ENCODE measurements at places on chromosomes 1 and 21.

DNA sequence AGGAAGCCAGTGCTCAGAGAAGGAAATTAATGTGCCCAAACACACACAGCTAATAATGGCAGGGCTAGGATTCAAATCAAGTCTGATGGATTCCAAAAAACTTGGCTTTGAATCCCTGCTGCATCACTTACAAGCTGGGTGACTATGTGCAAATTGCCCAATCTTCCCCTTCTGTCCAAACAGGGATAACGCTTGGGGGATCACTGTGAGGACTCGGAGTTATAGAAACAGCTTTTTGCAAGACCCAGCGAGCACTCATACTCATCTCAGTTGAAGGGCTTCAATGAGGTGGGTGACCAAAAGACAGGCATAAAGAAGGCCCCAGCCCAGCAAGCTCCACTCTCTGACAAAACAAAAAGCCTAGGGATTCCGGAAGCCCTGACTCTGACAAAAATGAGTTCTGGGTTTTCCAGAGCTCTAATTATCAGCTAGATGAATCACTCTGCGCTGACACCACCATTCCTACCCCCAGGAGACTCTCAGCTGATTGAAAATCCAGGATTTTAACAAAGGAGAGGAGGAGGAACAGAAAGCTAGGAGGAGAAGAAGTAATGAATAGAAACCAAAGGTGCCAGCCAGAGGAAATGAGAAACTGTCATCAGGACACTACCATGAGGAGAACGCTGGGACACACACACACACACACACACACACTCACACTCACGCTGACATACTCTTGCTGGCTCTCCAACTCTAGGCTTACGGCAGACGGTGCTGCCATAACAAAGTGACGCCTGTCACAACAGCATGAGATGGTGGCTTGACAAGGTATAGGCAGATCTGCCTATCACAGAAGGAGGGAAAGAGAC is 1.6 kb upstream of the STK40 start:
- no peak for DNase-seq

GRCh38 chr1:205481218-205481617 is 23.3 kb upstream of the CDK18 start:
- no peak for DNase-seq

DNA sequence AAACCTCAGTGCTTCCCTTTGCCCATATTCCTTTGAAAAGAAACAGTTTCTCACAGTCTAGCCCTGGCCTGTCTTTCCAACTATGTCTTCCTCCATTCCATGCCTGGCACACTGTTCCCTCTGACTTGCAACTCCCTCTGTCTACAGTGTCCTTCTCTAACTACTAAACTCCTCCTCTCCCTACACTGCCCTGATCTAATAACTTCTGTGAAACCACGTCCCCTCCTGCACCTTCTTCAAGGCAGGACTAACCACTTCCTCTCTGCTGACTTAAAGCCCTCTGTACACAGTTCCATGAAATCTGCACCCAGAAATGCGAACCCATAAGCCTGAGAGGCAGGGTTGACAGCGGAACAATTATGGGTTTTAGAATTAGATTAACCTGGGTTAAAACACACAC is 62.2 kb upstream of the ATP1B1 start:
- DNase-seq, result no peak

DNA sequence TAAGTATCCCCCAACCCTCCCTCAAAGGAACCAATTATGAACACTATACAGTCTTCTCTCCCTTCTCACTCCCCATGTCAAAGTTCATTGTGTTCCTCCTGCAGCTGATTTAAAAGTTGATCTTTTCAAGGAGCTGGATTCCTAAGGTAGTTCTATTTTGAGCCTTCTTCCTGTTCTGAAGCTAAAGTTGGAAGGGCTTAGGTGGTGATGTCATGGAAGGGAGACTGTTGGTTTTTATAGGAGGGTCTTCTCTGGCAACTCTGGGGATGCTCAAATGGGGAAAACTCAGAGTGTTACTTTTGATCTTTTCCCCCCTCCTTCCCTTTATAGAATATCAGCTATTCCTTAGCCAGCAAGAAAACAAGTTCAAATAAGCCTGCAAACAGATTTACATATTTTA is 83.0 kb upstream of the AK4 start:
- DNase-seq, result no peak

DNA sequence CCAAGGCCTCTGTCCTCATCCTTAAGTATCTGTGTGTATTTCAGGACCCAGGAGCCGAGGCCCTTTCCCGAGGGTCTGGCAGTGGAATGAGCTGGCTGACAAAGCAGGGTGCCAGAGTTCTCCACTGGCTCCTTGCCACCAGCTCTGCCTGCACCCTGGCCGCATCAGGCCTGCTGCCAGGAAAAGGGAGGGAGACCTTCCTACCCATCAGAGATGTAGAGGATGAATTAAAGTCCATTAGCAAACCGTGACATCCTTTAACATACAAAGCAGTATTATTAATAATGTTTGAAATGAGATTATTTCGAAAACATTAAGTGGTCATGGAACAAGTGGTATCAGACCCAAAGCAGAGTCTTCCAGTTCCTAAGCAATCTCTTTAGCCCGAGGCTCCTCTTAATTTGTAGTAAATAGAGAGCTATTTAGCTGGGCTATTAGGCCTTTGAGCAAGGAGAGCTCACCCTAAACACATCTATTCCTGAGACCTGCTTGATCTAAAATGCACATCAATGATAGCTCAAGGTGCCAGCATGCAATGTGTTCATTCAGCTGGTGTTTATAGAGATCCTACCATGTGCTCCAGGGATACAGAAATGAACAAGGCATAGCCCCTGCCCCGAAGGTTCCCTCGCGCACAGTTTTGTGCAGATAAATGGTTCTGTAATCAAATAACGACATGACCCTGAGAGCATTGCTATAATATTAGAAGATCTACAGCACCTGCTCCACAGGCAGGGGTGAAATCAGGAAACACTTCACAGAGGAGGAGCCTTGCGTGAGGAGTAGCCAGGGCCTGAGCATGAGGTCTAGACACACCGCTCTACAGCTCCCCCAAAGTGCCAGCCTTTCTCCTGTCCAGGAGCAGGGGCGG is 44.0 kb downstream of the FAM163A start:
- no peak for DNase-seq

DNA sequence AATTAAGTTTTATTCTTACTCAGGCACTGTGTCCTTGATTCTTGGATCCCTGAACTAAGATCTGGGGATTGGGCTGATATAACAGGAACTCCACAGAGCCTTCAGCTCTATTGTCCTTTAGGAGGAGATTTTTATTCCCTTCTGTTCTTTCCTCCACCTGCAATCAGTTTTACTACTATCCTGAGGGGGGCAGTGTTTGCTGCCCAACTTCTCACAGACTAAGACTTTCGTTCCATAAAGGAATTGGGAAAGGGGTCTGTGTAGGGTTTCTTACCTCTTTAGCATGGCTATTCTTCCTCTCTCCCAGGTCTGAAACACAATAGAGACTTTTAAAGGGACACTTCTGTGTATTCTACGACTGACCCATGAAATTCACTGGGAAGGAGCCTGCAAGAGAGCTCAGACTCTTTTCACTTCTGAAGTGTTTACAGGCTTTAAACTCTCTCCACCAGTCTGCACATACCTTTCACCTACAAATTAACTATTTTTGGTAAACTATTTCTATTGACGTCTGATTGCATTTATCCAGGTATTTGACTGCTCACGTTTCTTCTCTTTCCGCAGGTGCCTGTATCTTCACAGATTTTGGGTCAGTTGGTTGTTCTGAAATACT is 103.3 kb upstream of the DEPDC1 start:
- no peak for DNase-seq

GRCh38 chr1:2991753-2992495 is 29.3 kb upstream of the ACTRT2 start:
- DNase-seq, result no peak

- no peak for DNase-seq
Measured at GRCh38 chr1:186102547-186103148, 272.4 kb downstream of the TPR start.

- no peak for DNase-seq
Measured at GRCh38 chr1:219304227-219305226, 130.8 kb downstream of the LYPLAL1 start.

- DNase-seq, result no peak
Measured at GRCh38 chr1:109931189-109931731, 20.6 kb downstream of the CSF1 start.

DNA sequence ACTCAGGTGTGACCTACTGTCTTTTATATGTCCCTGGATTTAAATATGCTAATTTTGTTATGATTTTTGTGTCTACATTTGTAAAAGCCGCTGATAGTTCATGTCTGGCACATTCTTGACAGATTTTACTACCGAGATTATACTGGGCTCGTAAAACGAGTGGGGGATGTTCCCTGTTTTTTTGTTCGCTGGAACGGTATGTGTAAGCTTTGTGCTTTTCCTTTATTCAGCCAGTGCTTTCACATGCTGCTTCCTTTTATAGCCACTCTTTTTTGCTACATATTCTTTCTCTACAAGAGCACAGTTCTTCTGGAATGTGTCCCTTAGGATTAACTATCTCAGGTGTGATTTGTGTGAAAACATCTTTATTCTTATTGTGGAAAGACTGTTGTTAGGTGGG is 46.6 kb downstream of the ADARB1 start:
- no peak for DNase-seq

- DNase-seq, result no peak
Measured at GRCh38 chr21:41683815-41684214, 83.0 kb downstream of the RIPK4 start.

DNA sequence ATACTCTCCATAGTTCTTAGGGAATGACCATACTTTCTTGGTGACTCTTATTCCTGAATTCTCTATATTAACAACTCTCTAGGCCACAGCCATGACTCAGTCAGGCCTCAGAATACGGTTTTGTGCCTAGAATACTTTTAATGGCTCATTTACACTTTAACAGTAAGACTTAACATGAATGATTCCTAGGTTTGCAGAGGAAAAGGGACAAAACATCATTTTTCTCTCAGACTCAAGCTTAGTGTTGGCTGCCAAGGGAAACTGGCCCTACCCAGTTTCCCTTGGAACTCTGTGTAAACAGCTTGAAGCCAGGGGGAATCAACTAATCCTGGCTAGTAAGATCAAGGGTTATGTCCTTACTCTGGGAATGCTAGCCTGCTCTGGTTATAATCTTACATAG is 164.9 kb upstream of the PKN2 start:
- no peak for DNase-seq

DNA sequence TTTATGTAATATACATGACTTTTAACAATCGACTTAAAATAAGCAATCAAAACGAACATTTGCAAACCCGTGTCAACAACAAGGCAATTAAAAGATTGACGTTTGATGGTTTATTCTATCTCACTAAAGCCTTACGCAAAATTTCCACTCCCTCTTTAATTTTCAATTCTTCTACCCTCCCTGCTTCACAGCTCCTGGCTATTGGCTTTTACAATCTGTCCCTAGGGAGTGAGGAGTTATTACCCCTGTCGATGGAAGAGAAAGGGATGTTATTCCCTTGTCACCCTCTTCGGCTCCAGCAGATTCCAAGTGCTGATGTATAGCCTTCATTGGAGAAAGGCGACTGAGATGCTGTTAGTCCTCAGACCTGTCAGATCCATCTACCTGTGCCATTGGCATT is 161.3 kb downstream of the ZNF281 start:
- no peak for DNase-seq

GRCh38 chr1:217191441-217191840 is 439.4 kb downstream of the GPATCH2 start:
- no peak for DNase-seq

DNA sequence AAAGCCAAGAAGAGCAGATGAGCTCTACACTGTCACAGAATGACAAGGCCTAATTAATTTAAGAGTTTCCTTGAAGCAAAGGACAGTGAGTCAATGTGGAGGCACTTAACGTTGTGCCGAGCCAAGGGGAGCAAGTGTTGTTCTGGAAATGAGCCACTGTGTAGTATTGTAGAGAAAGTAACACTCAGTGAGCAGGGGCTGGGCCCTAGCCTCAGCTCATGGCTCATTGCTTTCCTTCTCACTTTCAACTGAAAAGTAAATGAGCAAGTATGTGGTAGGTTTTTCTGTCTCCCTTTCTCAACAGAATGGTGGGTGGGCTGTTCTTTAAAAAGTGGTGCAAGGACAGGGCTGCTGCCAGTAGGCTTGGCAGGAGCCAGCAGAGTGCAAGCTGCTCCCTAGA is 11.8 kb upstream of the KIAA0040 start:
- no peak for DNase-seq

- DNase-seq, result no peak
Measured at GRCh38 chr21:42108554-42109340, 37.6 kb downstream of the UMODL1 start.

- DNase-seq, result no peak
Measured at GRCh38 chr1:19710825-19711611, 46.3 kb downstream of the HTR6 start.

DNA sequence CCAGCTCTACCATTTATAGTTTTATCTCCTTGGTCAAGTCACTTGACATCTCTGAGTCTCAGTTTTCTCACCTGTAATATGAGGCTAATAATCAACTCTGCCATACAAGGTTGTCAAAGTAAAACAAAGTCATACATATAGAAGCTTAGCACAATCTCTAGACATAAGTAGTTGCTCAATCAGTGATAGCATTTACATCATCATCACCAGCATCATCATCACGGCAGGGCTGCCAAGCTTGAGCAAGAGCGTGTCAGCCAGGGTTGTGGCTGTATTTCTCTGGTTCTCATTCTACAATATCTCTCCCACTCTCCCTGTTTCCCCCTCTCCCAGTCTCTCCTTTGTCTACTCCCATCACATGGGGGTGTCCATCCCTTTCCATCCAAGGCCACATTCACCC is 41.7 kb upstream of the COA6 start:
- DNase-seq, result no peak

DNA sequence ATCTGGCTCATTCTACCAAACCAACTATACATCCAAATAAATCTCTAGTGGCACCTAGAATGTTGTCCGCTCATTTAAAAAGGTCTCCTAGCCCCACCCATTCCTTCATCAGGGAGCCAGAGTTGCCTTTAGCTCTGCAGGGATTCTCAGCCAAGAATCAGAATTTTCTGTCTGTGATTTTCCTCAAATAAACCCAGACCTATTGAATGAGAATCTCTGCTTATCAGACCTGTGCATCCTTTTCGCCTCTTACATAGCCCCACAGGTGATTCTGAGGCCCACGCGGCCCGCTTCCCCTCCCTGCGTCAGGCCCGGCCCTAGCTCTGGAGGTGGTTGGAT is 410 bp upstream of the TDRD5 start:
- DNase-seq, result no peak

DNA sequence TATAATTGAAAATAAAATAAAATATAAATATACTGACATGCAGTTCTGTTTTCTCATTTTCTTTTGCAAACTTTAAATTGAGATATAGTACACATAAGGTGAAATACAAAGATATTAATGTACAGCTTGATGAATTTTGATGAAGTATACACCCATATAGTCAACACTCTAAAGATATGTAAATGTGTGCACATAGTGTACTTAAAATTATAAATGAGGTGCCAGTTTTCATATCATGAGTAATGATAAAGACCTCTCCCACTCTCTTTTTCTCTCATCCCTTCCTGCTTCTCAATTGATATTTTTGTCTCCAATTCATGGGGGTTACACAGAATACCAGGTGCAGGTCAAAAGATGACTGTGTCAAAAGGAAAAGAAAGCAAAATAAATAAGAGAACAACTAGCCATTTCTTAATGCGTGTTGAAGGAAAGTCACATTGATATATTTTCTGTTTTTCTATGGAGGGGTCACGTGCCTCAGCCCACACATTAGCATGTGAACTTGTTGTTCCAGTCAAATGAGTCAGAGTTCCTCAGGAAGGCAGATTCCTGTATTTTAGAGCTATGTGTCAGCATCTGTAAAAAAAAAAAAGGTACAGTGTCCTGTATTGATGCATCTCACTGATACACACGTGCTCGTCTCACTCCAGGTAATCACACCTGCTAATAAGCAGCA is 64.3 kb upstream of the HOOK1 start:
- DNase-seq, result no peak

GRCh38 chr1:62230718-62231117 is 36.1 kb downstream of the L1TD1 start:
- no peak for DNase-seq

Data from activated CD8-positive, alpha-beta memory T cell treated with anti-CD3 and anti-CD28 coated beads for 1 hour (primary cell).